ENCODE measurements at places on chromosomes 2 and 18. TPM values are rescaled to one million over a fixed set of nuclear protein-coding genes. Genes with fewer than 3 reads are reported as not detected.

Gene FBXO36
- 5.8 TPM for polyA plus RNA-seq

Gene SMAD7
- 70.7 TPM for polyA plus RNA-seq

Gene COX7A2L
- 234 TPM for polyA plus RNA-seq

Gene PID1
- polyA plus RNA-seq, result 7.3 TPM

Gene TXNDC2
- polyA plus RNA-seq, result not detected

Gene REG1A
- not detected for polyA plus RNA-seq

Gene ATP6V1C2
- polyA plus RNA-seq, result 7.2 TPM

Gene KLHL14
- 29.9 TPM for polyA plus RNA-seq

Gene CDCA7
- polyA plus RNA-seq, result 40.0 TPM

Gene DSEL
- 22.5 TPM for polyA plus RNA-seq

Gene RBKS
- 8.0 TPM for polyA plus RNA-seq

Gene SMAD4
- 151 TPM for polyA plus RNA-seq

Gene CHRNG
- 0.99 TPM for polyA plus RNA-seq

Gene IL1R2
- polyA plus RNA-seq, result 0.30 TPM

Gene CNGA3
- not detected for polyA plus RNA-seq

Gene ABCB11
- not detected for polyA plus RNA-seq

Gene KIF1A
- 10.5 TPM for polyA plus RNA-seq

Gene GALNT14
- polyA plus RNA-seq, result 41.8 TPM

Gene STARD6
- 0.19 TPM for polyA plus RNA-seq

Gene CDKL4
- polyA plus RNA-seq, result 0.45 TPM

Gene PARD6G
- polyA plus RNA-seq, result 31.6 TPM

Gene TNFAIP6
- polyA plus RNA-seq, result 2.3 TPM

Gene SYT4
- 0.16 TPM for polyA plus RNA-seq

Gene COL4A3
- 57.6 TPM for polyA plus RNA-seq

Gene SKOR2
- polyA plus RNA-seq, result not detected

Data from right renal pelvis (tissue), 4 donors.